ENCODE measurements at places on chromosomes 5 and 9.

DNA sequence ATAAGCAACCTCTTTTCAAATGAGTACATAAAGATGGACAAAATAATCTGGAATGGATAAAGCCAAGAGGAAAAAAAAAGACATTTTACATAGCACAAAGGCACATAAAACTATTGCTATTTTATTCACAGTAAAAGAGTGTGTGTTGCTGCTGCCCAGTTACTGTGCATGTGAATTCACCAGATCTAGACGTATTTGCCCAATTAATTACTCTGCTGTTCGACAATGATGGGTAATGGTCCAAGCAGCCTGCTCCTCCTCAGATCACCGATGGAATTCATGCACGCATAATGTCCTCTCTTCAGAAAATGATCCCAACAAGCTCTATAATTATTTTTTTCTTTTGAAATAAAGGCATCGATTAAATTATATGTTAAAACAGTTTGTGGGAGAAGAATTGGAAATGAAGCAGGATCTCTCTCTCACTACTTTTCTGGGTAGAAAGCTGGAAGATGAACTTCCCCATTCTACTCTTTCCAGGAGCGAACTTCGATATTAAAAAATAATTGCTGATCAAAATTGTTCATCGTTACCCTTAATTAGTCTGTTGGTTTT is 357.4 kb upstream of the CCNH start:
- DNase-seq: no peak

GRCh38 chr9:111926421-111926875 is 29.8 kb downstream of the UGCG start:
- DNase-seq: no peak

GRCh38 chr9:130554606-130555005 is 24.8 kb upstream of the FUBP3 start:
- DNase-seq: no peak

DNA sequence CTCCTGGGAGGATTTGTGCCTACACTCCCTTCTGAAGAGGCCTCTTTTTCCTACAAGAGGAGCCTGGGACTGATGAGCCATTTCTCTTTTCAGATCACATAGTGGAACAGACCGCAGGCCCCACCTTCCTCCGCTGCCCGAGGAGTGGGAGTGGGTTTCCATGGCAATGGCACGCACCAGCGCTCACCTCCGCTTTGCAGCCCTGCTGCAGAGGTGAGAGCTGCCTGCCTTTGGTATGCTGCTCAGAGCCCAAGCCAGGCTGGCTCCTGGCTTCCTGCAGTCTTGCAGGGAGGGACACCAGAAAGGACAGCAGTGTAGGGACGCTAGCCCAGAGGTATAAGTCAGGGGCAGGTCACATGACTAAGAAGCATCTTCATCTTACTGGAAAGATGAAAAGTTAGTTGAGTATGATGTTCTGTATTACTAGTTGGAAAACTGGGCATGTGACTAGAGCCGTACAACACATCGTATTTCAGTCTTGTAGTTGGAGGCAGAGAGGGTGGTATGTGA is 12.4 kb downstream of the PTTG1 start:
- peak; percentile 61 for DNase-seq

- no peak for DNase-seq
These were observed 4.1 kb upstream of the BBLN start for GRCh38 chr9:128155736-128156500.

GRCh38 chr5:135423146-135423845 is 23.9 kb downstream of the DCANP1 start:
- no peak for DNase-seq

GRCh38 chr5:66558560-66558959 is 37.6 kb upstream of the MAST4 start:
- DNase-seq: peak; percentile 21

DNA sequence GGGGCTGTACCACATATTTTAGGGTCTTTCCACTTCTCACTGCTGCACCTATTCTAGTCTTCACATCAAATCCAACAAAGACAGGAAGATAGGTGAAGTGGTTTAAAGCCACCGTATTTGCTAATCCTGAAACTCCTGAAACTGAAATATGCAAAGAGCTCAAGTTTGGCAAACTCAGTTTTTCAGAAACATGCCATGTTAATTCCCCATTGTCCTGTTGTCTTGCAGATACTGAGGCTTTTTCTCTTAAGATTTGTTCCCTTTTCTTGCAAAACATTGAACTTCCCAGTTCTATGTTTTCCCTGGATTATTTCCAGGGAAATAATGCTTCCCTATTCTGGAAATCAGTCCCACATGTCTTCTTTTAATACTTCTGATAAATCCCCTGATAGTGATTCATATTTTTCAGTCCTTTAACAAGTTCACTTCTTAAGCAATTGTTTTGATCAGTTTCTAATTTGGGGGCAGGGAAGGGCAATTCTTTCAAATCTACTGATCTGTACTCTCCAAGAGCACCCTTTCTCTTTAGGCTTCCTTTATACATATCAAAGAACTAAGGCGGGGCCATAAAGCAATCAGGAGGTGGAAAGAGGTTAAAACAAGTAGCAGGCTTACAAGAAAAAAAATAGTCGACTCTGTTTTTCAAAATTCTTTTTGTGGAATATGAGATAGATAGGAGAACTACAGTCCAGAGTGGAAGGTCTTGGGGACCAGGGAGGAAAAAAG is 648.5 kb downstream of the BNC2 start:
- DNase-seq: no peak

GRCh38 chr5:136066661-136067271 is 38.0 kb downstream of the TGFBI start:
- DNase-seq: no peak

- DNase-seq: peak; percentile 84
These were observed 25.9 kb upstream of the ECM2 start for GRCh38 chr9:92561374-92562330.

DNA sequence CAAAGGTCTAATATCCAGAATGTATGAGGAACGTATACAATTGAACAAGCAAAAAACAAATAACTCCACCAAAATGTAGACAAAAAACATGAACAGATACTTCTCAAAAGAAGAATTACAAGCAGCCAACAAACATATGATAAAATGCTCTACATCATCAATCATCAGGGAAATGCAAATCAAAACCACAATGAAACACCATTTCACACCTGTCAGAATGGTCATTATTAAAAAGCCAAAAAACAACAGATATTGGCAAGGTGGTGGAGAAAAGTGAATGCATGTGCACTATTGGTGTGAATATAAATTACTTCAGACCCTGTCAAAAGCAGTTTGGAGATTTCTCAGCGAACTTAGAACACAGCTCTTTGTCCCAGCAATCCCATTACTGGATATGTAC is 313.8 kb downstream of the ARRDC3 start:
- no peak for DNase-seq

- DNase-seq: no peak
These were observed 623 bp downstream of the FLT4 start for GRCh38 chr5:180648658-180649296.

- DNase-seq: no peak
These were observed 176.7 kb upstream of the PPP2R2B start for GRCh38 chr5:147055089-147055826.

- DNase-seq: no peak
These were observed 38.1 kb downstream of the FAF2 start for GRCh38 chr5:176486189-176486757.

- DNase-seq: no peak
These were observed 93.4 kb upstream of the CCDC112 start for GRCh38 chr5:115389799-115390382.

DNA sequence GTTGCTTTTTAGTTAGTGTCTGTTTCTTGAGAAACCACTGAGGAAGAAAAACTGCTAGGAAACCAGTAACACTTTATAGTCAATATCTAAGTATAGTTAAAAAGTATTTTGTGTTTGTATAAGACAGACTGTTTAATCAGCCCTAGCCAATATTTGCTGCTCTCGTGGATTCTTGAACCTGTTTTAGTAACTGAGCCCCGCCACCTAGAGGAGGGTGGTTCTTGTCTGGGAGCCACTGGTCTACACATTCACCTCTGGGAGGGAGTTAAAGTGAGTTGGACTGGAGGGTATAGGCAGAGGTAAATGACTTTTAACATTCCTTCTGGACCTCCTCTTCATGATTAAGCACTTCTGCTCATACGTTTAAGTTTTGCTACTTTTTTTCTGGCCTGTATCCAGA is 117.2 kb downstream of the SPATA31D1 start:
- no peak for DNase-seq

- no peak for DNase-seq
These were observed 153.8 kb downstream of the AUH start for GRCh38 chr9:91207729-91208418.

DNA sequence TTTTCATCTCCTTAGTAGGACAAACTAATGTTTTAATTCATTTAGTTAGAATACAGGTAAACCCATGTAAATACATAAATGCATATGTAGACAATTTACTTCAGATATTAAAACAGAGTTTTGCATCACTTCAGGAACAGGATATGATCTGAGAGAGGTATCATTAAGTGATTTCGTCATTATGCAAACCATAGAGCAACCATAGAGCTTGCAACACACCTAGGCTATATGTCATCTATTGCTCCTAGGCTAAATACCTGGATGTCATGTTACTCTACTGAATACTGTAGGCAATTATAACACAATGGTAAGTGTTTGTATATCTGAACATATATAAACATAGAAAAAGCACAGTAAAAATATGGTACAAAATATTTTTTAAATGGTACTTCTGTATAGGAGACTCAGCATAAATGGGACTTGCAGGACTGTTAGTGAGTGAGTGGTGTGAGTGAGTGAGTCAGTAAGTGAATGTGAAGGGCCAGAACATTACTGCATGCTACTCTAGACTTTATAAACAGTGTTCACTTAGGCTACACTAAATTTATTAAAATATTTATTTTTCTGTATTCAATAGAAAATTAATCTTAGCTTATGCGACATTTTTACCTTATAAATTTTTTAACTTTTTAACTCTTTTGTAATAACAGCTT is 1377.5 kb upstream of the CDH9 start:
- no peak for DNase-seq

GRCh38 chr5:43702815-43703214 is 99.8 kb downstream of the NNT start:
- peak; percentile 94 for DNase-seq

DNA sequence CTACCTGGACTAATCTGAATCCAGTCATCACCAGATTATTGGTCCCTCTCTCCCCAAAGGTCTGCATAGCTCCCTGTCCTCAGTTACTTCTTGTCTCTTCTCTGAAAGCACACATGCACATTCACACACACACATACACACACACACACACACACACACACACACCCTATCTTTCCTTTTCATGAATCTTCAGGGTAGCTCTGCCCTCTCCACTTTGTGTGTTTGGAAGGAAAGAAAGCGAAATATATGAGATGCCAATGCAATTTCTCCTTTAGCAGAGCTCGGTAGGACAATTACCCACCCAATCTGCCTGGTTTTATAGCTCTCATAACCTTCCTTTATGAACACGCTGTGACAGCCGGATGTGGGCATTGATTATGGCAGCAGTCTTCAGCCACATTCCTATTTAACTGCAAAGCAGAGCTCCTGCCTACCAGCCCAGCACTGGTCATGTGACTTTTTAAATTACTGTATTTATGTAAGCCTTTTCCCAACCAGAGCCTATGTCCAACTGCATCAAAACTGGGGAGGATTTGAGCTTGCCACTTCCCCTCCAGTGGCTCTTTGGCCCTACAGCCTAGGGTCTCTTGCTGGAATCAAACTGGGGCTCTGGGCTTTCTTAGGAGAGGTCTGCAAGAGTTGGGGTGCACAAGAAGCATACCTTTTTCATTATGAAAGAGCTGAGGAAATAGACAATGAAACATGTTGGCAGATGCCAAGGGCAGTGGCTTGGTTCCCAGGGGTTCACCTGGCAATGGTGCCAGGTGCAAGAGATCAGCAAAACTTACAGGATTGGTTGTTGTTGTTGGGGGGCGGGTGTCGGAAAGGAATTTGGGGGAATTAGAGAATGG is 20.8 kb upstream of the MATR3 start:
- DNase-seq: no peak

- peak; percentile 48 for DNase-seq
These were observed 29.8 kb upstream of the ALDOB start for GRCh38 chr9:101465326-101465915.

GRCh38 chr9:98556511-98556910 is 152.2 kb downstream of the GABBR2 start:
- DNase-seq: no peak

GRCh38 chr5:159224471-159224870 is 15.1 kb upstream of the RNF145 start:
- no peak for DNase-seq

DNA sequence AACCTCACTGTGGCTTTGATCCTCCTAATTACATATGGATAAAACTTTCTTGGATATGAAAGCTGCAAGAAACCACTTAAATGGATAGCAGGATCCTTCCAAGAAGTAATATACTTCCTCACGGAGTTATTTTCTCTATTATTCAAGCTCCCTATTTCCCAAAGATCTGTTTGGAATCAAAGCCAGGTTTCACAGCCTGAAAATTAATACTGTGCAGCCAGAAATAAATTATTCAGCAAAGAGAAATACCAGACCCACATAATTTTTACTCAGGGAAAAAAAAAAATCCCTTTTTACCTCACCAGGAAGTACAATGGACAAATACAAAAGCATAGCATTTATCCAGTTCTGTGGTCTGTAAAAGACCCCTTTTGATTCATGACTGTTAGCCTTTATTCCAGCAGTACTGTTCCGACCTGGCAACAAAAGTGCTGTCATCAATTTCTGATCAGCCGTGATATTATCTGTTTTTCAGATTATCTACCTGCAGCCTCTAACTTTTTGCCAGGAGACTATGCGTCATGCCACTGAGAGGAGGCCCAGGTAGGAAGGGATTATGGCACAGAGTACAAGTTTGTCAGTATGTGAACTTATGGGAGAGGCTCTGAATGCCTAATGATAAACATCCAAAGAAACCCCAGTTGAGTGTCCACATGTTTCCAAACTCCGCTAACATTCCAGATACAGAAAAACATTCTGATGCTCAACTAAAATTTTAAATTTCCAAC is 57.0 kb downstream of the FBN2 start:
- no peak for DNase-seq

GRCh38 chr9:37753489-37754190 is at the start of gene TRMT10B:
TRMT10B (plus strand) TSS chr9:37753805; CDS start chr9:37761932, 8,127 bp downstream.
- peak; percentile 61 for DNase-seq

DNA sequence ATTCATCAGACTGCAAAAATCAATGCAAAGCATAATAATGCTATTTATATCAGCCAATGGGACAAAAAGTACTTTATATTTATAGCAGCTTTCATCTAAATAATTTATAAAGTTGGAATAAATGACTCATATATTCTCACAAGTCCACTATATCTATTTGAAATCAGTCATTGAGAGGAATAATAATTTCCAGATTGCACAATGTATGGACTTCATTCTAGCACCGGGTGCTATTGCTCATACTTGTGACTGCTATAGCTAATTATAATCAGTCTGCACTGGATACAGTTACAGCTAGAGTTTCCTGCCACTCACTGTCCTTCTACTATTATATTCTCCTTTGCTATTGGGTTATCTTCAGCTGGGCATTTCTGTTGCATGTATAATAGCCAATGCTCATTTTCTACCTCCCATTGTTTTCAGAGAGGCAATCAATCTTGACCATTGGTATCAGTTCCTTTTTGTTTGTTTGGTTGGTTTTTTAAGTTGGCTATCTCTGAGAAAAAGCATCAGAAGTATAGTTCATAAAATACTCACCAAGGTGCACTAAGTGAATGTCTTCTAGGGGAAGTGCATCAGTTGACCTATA is 1.9 kb downstream of the CDH18 start:
- DNase-seq: peak; percentile 43

- DNase-seq: no peak
These were observed 131.9 kb downstream of the UGCG start for GRCh38 chr9:112028242-112029221.

Measured in NCI-H2171 treated with DMSO at 0.1 percent for 48 hours (cell line).